ENCODE measurements at places on chromosomes 1 and 21.

DNA sequence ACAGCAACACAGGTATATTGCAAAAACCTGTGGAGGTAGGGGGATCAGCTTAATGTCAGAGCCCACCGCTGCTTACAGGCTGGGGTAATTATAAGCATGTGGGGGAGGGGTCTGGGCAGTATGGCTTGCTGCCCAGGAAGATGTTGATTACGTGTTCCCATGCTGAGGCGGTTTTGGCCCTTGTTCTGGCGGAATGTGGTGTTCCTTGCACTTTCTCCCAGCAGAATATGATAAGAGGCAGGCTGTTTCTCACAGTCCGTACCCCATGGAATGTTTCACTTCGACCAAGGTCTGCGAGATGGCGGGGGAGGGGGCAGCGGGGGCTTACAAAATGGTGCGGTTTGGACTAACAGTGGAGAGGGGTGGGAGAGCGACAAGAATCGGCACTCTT lies 9.8 kb upstream of the HPCAL4 start:
- peak; percentile 95 for DNase-seq

- no peak for DNase-seq
Observed at GRCh38 chr1:51340380-51340779, 10.0 kb upstream of the TTC39A start.

DNA sequence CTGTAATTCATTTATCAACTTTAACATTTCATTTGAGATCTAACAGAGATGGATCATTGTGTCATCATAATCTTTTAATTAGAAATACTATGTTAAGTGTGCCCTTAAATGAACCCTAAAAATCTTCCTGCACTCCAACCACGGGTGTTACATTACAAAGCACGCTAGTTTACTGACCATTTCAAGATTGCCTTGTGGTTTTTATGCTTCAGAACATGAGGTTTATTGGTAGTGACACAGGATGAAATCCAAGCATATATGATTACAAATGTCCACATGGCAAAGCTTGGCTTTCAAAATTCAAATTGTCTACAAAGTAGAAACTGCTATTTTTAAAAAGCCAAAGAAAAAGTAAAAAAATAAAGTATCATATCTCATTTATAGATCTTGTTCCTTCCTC lies 190.4 kb upstream of the USP25 start:
- DNase-seq = no peak

- DNase-seq = no peak
Observed at GRCh38 chr1:222250376-222250775, 297.5 kb downstream of the HHIPL2 start.

DNA sequence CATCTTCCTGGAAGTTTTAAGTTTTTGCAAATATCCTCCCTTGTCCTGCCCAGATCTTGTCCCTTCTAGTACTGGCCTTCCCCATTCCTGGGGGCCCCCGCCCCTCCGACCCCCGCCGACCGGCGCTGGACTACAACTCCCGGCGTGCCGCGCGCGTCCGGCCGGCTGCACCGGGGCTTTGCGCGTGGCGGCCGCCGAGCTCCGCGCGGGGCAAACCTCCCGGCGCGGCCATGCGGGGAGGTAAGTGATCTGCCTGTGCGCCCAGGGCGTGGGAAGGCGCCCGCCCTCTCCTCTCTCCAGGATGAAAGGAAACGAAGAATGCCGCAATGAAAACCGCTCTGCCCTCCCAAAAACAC lies 3.2 kb upstream of the SAMD13 start:
- no peak for DNase-seq

GRCh38 chr1:174040387-174040786 lies 18.2 kb upstream of the RC3H1 start:
- DNase-seq = peak; percentile 20

- no peak for DNase-seq
Observed at GRCh38 chr1:18230840-18231239, 123.2 kb downstream of the IGSF21 start.

- DNase-seq = no peak
Observed at GRCh38 chr21:43890042-43890441, 25.0 kb downstream of the AGPAT3 start.

GRCh38 chr1:56191369-56191768 lies 388.0 kb downstream of the PLPP3 start:
- no peak for DNase-seq

- no peak for DNase-seq
Observed at GRCh38 chr1:153852170-153852569, 70.6 kb downstream of the GATAD2B start.
